Esophagus squamous epithelium (tissue), 5 donors: ENCODE measurements at places on chromosomes 11 and 22.

GRCh38 chr11:101944923-101945322 lies 28.6 kb upstream of the ANGPTL5 start:
- H3K4me1 ChIP-seq = no peaks in the 10 kb centered on the region
- H3K27me3 ChIP-seq = no peaks in the 10 kb centered on the region
- no peak overlapping the region for H3K4me3 ChIP-seq
- H3K36me3 ChIP-seq = no peaks in the 10 kb centered on the region
- DNase-seq = no peak

DNA sequence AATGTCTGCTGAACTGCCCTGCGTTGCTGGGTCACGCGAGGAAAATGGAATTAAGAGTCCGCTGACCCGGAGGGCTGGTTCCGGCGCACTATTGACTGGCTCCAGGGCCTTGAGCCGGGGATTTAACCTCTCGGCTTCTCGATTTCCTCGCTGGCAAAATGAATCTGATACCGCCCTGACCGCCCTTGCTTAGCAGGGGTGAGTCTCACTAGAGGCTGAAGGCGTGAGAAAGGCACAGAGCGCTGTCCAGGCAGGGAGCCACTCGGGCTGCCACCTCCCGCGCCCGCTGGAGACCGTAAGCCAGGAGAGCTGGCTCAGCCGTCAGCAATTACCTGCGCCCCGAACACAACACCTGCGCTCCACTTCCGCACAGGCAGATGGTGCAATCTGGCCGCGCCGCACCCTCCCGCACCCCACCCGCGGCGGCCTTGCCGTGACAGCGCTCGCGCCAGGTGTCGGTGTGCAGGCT lies 65.6 kb downstream of the BUD13 start:
- no peaks in the 10 kb centered on the region for H3K27me3 ChIP-seq
- no peak for DNase-seq
- H3K4me3 ChIP-seq = peak overlapping the region; percentile 50
- no peak overlapping the region for H3K27ac ChIP-seq
- no peaks in the 10 kb centered on the region for H3K36me3 ChIP-seq

DNA sequence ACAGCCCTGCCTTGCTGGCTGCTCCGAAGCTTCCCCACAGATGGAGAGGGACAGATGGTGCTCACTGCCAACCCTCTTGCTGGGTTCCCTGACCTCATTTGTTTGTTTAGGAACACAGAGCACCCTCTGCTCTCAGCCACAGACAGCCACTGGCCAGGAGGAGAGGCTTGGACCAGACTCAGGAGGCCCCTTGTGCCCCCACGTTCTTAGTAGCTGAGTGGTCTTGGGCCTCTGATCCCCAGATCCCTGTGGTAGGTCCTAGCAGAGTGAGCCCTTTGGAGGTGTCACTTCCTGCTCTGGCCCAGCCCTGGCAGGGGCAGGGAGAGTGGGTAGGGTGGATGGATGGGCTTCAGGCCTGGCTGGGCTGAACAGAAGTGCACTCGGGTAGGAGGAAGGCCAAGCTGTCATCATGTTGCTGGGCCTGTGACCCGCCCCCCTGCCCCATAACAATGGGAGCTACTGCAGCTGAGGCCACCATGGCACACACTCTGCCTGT lies 84.0 kb downstream of the DHCR7 start:
- H3K36me3 ChIP-seq = no peaks in the 10 kb centered on the region
- H3K4me3 ChIP-seq = no peak overlapping the region
- H3K27ac ChIP-seq = no peak overlapping the region
- no peak for DNase-seq
- H3K4me1 ChIP-seq = no peaks in the 10 kb centered on the region

DNA sequence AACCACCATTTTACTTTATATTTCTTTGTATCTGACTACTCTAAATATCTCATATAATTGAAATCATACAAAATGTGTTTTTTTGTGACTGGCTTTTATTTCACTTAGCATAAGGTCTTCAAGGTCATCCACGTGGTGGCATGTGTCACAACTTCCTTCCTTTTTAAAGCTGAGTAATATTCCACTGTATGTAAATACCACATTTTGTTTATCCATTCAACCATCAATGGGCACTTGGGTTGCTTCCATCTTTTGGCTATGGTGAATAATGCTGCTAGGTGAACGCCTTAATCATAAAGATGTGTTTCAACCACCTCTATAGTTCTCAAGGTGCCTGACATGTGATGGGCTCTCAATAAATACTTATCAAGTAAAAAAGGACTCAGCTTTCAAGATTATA lies 15.5 kb downstream of the RAB30 start:
- DNase-seq = no peak
- H3K27ac ChIP-seq = no peak overlapping the region
- H3K4me3 ChIP-seq = no peak overlapping the region
- no peaks in the 10 kb centered on the region for H3K27me3 ChIP-seq
- peaks cover 26% of the 10 kb centered on the region for H3K4me1 ChIP-seq

GRCh38 chr11:73325036-73325981 lies 17.2 kb downstream of the ARHGEF17 start:
- peak overlapping the region; percentile 91 for H3K27ac ChIP-seq
- no peak for DNase-seq
- no peaks in the 10 kb centered on the region for H3K36me3 ChIP-seq
- no peaks in the 10 kb centered on the region for H3K27me3 ChIP-seq
- peaks cover 33% of the 10 kb centered on the region for H3K4me1 ChIP-seq

DNA sequence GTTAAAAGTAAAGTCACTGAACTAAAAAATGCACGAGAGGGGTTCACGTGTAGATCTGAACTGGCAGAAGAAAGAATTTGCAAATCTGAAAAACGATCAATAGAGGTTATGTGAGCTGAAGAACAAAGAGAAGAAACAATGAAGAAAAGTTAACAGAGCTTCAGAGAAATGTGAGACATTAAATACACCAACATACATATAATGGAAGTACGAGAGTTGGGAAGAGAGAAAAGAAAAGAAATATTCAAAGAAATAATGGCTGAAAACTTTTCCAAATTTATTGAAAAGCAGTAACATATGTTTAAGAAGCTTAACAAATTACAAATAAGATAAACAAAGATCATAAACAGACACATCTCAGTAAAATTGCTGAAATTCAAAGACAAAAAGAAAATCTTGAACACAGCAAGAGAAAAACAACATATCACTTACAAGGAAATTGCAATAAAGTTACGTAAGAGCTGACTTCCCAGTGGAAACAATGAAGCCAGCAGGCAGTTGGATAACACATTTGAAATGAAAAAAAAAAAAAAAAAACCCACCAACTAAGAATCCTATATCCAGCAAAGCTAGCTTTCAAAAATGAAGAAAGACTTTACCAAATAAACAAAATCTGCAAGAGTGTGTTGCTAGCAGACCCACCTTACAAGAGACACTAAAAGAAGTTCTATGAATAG lies 56.8 kb downstream of the EMSY start:
- no peak overlapping the region for H3K27ac ChIP-seq
- no peak for DNase-seq
- no peaks in the 10 kb centered on the region for H3K27me3 ChIP-seq

DNA sequence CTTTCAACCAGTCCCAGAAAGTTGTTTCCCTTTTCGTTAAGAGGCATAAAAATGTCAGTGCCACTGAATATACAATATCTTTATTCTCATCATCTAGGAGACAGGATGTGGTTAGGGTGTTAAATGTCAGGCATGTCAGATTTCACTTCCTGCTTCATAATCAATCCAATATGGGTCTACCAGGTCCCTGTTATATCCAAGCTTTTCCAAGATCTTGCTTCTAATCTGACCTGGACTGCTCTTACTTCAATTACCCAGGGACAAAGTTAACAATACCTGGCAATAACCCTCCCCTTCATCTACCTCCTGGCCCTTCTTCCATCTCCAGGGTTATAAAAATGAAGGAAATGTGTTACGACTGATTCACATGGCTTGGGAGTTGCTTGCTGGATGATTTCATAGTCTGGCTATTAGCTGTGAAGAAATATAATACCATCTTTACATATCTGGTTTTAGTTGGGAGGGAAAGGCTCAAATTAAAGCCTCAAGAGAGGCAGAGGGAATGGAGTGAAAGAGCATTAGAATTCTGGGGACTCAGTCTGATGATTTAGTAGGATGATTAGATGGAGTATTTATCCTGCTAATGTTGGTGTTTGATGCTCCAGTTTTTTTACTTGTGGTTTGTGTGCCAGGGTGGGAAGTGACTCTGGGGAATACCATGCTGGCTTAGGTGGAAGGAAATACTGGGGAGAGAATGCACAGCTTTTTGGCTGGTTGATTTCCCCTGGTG lies 534.3 kb downstream of the ETS1 start:
- no peak overlapping the region for H3K4me3 ChIP-seq
- no peaks in the 10 kb centered on the region for H3K36me3 ChIP-seq
- H3K27me3 ChIP-seq = no peaks in the 10 kb centered on the region
- no peak overlapping the region for H3K27ac ChIP-seq

DNA sequence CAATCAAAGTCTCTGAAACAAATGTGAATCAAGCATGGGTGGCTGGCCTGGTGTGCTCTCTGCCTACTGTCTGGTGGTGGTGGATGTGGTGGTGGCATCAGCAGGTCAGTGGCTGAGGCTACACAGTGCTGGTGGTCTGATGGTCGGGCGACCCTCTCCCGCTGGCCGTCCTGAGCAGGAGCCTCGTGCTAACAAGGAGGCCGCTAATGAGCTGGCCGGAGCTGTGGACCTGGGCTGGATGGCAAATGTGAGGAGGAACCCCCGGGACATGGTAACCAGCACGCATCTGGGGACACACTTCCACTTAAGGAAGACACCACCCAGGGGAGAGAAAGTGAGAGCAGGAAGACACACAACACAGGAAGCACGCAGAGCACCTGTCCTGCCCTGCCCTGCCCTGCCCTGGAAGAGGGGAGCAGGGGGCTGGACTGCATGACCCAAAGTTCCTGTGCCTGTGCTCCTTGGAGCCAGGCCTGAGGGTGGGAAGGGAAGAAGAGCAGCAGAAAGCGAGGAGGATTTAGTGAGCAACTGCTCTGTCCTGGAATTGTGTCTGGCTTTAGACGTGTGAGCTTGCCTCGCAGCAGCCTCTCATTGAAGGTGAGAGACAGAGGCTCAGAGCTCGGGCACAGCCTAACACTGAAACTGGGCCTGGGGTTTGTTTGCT lies 23.7 kb downstream of the SLC37A2 start:
- no peaks in the 10 kb centered on the region for H3K4me1 ChIP-seq
- no peak overlapping the region for H3K4me3 ChIP-seq
- no peaks in the 10 kb centered on the region for H3K36me3 ChIP-seq
- DNase-seq = no peak

DNA sequence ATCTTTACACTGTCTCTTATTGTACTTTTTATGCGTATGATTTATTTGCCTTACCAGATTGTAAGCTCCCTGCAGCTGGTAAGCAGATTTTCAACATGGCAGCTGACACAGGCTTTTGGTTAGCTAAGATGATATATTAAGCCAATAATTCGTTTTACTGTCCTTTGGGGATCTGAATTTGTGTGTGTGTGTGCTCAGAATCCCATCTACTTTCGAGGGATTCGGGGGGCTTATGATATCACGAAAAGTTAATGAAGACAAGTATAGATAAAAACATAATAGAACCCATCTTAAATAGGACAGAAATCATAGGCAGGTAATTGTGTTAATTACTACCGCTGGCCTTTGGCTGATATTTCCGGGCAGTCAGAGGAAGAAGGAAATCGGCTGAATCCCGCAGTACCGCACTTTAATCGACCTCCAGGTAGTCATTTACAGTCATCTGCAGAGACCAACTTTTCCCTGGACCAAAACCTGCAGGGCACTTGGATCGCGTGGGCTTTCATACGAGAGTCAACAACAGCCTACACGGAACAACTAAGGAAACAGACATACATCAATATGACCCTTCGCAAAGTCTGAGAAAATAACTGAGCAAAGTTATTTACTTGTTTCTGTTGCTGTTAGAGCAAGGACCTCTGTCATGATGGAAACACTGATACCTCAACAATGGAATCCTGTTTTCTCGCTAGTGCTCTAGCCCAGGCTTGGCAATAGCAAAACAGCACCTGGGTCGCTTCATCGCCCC lies 802 bp downstream of the KBTBD3 start:
- no peak for DNase-seq
- H3K27me3 ChIP-seq = no peaks in the 10 kb centered on the region
- H3K4me1 ChIP-seq = peaks cover 4% of the 10 kb centered on the region

DNA sequence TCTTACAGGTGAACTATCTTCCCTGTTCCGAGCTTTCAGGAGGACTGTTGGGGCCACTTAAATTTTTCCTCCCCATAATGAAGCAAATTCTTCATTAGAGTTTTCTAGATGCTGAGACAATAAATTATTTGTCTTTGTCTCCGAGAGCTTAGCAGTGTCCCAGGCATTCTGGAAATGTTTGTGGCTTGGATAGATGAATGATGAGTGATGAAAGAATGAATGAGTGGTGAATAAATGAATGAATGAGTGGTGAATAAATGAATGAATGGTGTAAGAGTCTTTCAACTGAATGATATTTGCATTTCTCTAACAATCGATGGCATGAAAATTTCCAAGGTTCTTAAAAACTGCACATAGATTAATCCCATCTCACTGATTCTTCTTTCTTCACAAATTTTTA lies 52.8 kb downstream of the AHNAK start:
- H3K27me3 ChIP-seq = no peaks in the 10 kb centered on the region
- no peak overlapping the region for H3K27ac ChIP-seq
- no peak for DNase-seq
- no peaks in the 10 kb centered on the region for H3K36me3 ChIP-seq

GRCh38 chr11:135022454-135022853 lies 610.4 kb upstream of the B3GAT1 start:
- H3K27me3 ChIP-seq = no peaks in the 10 kb centered on the region
- H3K4me1 ChIP-seq = no peaks in the 10 kb centered on the region
- H3K4me3 ChIP-seq = no peak overlapping the region
- H3K27ac ChIP-seq = no peak overlapping the region

GRCh38 chr11:57335023-57335342 lies 709 bp downstream of the SSRP1 start:
- H3K36me3 ChIP-seq = peaks cover 31% of the 10 kb centered on the region
- H3K4me3 ChIP-seq = peak overlapping the region; percentile 97
- peaks cover 33% of the 10 kb centered on the region for H3K4me1 ChIP-seq
- DNase-seq = no peak

DNA sequence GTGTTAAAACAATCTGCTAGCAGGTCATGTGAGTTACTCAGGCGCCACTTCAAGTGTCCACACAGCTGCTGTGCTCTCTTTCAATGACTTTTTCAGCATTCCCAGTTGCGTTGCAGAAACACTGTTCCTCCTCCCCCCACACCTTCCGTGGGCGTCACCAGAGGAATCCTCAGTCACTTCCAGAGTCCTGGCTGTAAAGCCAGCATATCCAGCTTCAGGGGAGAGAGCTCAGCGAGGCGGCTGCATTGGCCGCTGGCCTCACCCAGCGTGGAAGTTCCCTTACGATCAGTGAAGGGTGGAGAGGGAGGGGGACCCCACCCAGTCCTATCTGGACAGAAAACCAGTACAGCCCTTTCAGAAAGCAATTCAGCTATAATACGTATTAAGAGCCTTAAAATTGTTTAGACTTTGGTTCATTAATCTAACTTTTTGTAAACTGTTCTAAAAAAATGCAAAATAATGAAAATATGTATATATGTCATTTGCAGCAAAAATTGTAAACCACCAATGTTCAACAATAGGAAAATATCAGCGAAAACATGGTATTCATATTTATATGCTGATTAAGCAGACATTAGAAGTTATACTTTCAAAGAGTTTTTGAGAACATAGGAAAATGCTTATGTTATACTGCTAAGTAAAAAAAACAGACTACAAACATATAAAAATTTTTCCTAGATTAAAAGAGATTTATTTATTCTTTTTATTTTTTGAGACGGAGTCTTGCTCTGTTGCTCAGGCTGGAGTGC lies 2.8 kb upstream of the ANO9 start:
- H3K27me3 ChIP-seq = no peaks in the 10 kb centered on the region
- peak overlapping the region; percentile 52 for H3K27ac ChIP-seq
- no peaks in the 10 kb centered on the region for H3K36me3 ChIP-seq
- peaks cover 86% of the 10 kb centered on the region for H3K4me1 ChIP-seq
- H3K4me3 ChIP-seq = no peak overlapping the region
